ENCODE measurements at places on chromosomes 6 and 20.

DNA sequence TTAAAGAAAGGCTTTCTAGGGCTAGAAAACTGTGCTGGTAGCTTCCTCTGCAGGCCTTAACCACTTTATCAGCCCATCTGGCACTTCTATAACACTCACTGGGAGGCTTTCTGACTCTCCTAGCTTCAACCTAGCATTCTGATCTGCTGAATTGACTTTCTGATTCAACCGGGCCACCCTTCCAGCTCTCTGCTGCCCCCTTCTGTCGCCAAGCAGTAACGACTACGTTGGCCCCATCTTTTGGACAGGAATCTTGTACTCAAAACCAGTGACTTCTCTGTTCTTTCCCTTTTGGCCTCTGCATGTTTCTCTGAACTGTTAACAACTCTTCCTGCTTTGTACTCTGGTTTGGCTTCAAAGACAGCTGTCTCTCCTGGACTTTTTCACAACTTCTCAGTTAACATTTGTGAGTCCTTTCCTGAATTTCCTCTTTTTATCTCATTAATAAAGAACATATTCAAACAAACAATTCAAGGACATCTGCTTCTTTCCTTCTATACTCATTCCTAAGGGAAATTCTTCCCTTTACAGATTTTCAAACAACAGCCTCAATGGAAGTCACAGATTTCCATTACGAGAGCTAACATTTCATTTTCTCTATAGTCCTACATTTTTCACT, 43.9 kb upstream of the FAM135A start:
- peak; percentile 72 for DNase-seq

GRCh38 chr6:168218785-168219566, 100.6 kb downstream of the DACT2 start:
- DNase-seq = no peak

GRCh38 chr6:54361734-54362133, 53.5 kb downstream of the TINAG start:
- DNase-seq = no peak

GRCh38 chr20:55052459-55052858, 577.1 kb downstream of the DOK5 start:
- no peak for DNase-seq

GRCh38 chr6:30678964-30679726, 6.3 kb upstream of the DHX16 start:
- DNase-seq = peak; percentile 79

GRCh38 chr20:22515264-22515663, 69.1 kb downstream of the FOXA2 start:
- DNase-seq = peak; percentile 75

GRCh38 chr20:47263080-47263464, 93.4 kb downstream of the ZMYND8 start:
- DNase-seq = no peak

GRCh38 chr6:22826961-22827360, 257.6 kb downstream of the HDGFL1 start:
- no peak for DNase-seq

GRCh38 chr6:109466212-109466923, 10.8 kb upstream of the MICAL1 start:
- DNase-seq = no peak
